ENCODE measurements at places on chromosomes 3 and 15. TPM values are rescaled to one million over a fixed set of nuclear protein-coding genes. Genes with fewer than 3 reads are reported as not detected.

PROS1 gene
- 17.8 TPM for total RNA-seq

SAMMSON gene
- total RNA-seq: 0.23 TPM

ZPLD1 gene
- 0.46 TPM for total RNA-seq

CD96 gene
- total RNA-seq: not detected

BFSP2 gene
- total RNA-seq: not detected

HTR3E gene
- total RNA-seq: not detected

WDR93 gene
- 2.1 TPM for total RNA-seq

C3orf49 gene
- not detected for total RNA-seq

SERF2 gene
- total RNA-seq: 83.3 TPM

FBN1 gene
- total RNA-seq: 23.1 TPM

MYNN gene
- 35.8 TPM for total RNA-seq

BCL2A1 gene
- 3.0 TPM for total RNA-seq

SUSD5 gene
- total RNA-seq: 7.4 TPM

PRR20G gene
- not detected for total RNA-seq

BLM gene
- total RNA-seq: 13.6 TPM

PARP15 gene
- under 0.01 TPM for total RNA-seq

SLC9C1 gene
- 0.23 TPM for total RNA-seq

CD200R1 gene
- 0.69 TPM for total RNA-seq

MLF1 gene
- total RNA-seq: 72.9 TPM

AHSG gene
- total RNA-seq: 0.23 TPM

ZNF148 gene
- total RNA-seq: 81.4 TPM

FHIT gene
- total RNA-seq: 174 TPM

DIPK2A gene
- 78.7 TPM for total RNA-seq

SAXO2 gene
- 14.8 TPM for total RNA-seq

GPR156 gene
- total RNA-seq: 1.4 TPM

TEX55 gene
- not detected for total RNA-seq

TRPC1 gene
- 95.3 TPM for total RNA-seq

BNC1 gene
- total RNA-seq: not detected

ULK3 gene
- 47.5 TPM for total RNA-seq

UCN2 gene
- not detected for total RNA-seq

RTP1 gene
- 3.2 TPM for total RNA-seq

MOBP gene
- 0.92 TPM for total RNA-seq

DUOX1 gene
- total RNA-seq: under 0.01 TPM

GOLGA8S gene
- 0.23 TPM for total RNA-seq

LRRIQ4 gene
- total RNA-seq: 1.6 TPM

TRPM1 gene
- not detected for total RNA-seq

NR1I2 gene
- total RNA-seq: 0.23 TPM

COX17 gene
- 22.6 TPM for total RNA-seq

IL20RB gene
- total RNA-seq: 0.92 TPM

TCF12 gene
- total RNA-seq: 125 TPM

KPNA4 gene
- total RNA-seq: 40.1 TPM

Data from diencephalon (tissue), 1 donor.